Activated T-cell treated with anti-CD3 and anti-CD28 coated beads, Interleukin-2, amount 50 U/mL, for 1 hour (primary cell): ENCODE measurements at places on chromosomes 12 and 14.

DNA sequence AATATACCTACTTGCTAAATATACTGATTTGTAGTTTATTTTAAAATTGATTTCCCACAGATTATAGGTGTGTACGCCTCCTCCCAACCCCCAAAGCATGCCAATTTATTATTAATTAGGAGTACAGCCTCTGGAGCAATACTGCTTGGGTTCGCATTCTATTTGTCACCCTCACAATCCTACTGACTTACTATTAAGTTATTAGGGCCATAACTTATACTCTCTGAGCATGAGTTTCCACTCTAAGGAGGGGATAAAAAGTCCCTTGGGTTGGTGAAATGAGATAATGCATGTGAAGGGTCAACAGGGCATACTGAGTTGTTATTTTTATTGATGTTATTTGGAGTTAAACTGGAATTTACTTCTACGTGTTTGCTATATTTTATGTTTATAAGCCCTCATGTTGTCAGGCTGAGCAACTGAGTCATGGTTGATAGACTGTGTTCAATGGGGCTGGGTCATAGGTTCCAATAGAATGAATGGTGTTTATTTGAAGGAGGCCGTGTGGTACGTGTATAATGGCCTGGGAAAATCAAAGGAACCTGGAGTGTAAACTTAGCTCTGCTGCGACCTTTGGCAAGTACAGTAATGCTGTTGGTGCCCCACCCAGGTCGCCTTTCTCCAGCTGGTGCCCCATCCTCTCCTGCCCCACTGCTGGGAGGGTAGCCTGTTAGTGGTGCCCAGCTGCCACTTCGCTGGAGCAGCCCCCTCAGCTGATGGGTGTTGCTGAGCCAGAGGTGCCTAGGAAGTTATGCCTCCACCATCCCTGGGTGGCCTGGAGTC, 99.3 kb upstream of the PTPRB start:
- DNase-seq, result no peak

- DNase-seq, result no peak
These were observed 57.4 kb upstream of the ANO4 start for GRCh38 chr12:100737168-100737567.

GRCh38 chr12:132838410-132839080, 9.9 kb upstream of the GOLGA3 start:
- no peak for DNase-seq

DNA sequence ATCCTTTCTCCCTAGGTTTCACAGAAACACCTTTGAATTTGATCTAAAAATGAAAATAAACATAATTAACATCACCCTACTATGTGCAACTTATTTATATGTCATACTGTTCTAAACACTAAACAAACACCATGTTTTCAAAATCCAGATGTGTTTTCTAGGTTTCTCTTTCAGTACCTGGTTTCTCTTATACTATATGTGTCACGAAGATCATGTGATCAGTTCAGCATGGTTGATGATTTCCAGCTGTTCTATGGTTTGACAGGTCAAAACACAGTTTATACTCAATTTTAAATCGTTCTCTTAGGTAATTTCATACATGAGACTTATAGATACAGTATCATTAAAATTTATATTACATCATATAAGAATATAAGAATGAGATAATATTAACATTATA, 373.1 kb downstream of the SOX5 start:
- no peak for DNase-seq
